ENCODE measurements at places on chromosomes 1 and 21.

DNA sequence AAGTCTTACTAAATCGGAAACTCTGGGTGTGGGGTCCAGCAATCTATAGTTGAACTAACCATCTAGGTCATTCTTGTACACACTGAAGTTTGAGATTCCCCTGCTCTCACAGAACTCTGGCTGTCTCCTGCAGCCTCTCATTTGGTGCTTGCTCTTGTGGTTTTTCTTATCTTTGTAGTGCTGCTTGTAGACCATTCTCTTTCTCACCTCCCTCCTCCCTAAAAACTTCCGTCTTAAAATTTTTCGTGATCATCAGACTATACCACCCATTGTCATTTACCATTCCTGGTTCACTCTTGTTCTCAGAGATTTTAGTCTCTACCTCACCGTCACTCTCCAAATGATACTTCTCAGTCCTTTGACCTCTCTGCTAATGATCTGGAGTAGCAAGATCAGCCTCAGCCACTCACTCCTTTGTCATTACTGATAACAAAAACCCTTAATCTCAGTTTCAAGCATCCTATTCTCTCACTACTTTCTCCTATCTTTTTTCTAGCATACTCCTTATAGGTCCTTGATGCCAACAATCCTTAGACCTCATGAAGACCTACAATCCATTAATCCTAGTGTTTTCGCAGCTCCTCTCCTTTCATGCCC lies 13.0 kb upstream of the EPHX4 start:
- DNase-seq, result no peak

DNA sequence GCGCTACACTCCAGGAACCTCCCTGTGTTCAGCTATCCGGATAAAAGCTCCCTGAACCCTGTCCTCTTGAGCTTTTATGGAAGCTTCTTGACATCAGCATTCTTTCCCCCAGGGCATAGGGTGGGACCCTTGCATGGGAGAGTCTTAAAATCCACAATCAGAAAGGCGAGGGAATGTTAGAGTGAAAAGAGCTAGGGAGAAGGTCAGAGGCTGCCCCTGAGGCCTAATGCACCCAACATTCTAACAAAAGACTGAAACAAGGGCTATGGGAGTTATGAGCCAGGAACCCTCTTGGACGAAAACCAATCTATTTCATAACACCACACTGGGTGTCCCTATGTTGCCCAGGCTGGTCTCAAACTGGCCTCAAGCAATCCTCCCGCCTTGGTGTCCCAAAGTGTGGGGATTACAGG lies 36.7 kb downstream of the NEK2 start:
- no peak for DNase-seq

DNA sequence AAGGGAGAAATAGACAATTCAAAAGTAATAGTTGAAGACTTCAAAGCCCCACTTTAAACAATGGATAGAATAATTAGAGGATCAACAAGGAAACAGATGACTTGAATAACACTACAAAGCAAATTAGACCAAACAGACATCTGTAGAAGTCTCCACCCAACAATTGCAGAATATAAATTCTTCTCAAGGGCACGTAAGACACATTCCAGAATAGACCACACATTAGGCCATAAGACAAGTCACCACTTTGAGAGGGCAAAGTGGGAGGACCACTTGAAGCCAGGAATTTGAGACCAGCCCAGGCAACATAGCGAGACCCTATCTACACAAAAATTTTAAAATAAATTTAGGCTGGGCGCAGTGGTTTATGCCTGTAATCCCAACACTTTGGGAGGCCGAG lies 20.5 kb upstream of the RNF186 start:
- no peak for DNase-seq

- DNase-seq, result no peak
These were observed 74.1 kb downstream of the GALNT2 start for GRCh38 chr1:230141021-230141648.

- no peak for DNase-seq
These were observed 135.1 kb downstream of the RRAGC start for GRCh38 chr1:38724160-38725131.

DNA sequence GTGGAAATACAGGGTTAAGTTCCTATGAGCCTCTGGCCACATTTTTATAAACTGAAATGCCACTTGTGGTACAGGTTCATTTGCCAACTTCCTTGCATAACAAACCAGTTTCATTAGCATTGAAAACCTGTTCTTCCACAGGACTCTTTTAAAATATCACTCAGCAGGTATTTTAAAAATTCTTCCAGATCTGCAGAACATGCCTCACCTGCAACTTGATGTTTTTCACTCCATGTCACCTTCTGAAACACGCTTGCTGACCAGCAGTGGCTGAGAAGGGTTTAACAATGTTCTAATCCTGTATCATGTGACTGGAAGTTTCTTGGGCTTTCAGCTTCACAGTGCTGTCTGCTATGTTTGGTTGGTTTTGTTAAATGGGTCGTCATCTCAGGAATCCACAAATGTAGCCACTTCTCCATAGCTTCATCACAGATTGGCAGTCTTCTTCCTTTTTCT lies 17.6 kb upstream of the CBR3 start:
- DNase-seq, result no peak

- DNase-seq, result no peak
These were observed 333.4 kb downstream of the CHRM3 start for GRCh38 chr1:239719642-239720258.

GRCh38 chr1:192629612-192630011 lies 6.3 kb upstream of the RGS13 start:
- no peak for DNase-seq

DNA sequence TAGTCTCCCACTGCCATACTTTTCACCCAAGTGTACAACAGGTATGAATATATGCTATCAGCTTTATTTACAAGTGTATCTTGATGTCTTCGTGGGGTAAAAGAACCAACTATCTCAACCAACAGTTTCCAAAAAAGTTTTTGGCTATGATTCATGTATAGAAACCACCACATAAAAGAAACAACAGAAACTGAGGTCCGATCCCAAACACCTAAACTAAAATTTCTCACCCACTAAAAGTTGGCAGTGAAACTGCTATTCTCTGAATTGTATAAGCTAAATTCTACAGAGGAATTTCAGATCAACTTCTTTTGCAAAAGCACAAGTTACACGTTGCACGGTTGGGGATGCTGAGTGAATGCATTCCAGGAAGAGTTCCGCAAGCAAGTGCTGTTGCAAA lies 5.0 kb upstream of the KCNE1 start:
- DNase-seq, result no peak

GRCh38 chr1:61631436-61631835 lies 93.5 kb downstream of the TM2D1 start:
- no peak for DNase-seq

DNA sequence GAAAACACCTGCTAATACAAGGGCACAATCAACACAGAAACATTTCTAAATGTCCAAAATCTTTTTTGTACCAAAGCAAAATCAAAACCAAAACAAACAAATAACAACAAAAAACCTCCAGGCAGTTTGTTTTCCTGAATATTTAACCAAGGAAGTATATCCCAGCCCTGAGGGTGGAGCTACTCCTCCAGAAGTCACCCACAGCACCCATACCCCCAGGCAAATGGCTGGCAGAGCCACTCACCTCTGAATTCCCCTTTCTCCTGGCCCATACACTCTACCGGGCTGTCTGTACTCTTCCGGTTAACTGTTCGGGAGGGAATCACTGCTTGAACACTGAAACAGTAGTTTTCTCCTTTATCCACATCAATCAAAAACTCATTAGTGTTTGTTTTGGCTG lies 9.5 kb downstream of the F3 start:
- no peak for DNase-seq

- DNase-seq, result no peak
These were observed 15.2 kb downstream of the KIRREL1 start for GRCh38 chr1:158008630-158009029.

GRCh38 chr1:89734442-89734841 lies 86.4 kb upstream of the LRRC8D start:
- DNase-seq, result no peak

GRCh38 chr1:119946724-119947123 lies 50.4 kb upstream of the ADAM30 start:
- no peak for DNase-seq

- DNase-seq, result peak; percentile 11
These were observed 96.4 kb downstream of the UBR4 start for GRCh38 chr1:19113697-19114092.

GRCh38 chr1:9610548-9610947 lies 21.8 kb downstream of the TMEM201 start:
- no peak for DNase-seq
